Esophagus muscularis mucosa (tissue), 4 donors: ENCODE measurements at places on chromosomes 3 and 15. TPM values are rescaled to one million over a fixed set of nuclear protein-coding genes. Genes with fewer than 3 reads are reported as not detected.

GRCh38 chr3:195208183-195208582 is 62.8 kb downstream of the XXYLT1 start:
- no peak for DNase-seq

GRCh38 chr3:114884213-114884923 is 262.7 kb downstream of the ZBTB20 start:
- no peak for DNase-seq

DNA sequence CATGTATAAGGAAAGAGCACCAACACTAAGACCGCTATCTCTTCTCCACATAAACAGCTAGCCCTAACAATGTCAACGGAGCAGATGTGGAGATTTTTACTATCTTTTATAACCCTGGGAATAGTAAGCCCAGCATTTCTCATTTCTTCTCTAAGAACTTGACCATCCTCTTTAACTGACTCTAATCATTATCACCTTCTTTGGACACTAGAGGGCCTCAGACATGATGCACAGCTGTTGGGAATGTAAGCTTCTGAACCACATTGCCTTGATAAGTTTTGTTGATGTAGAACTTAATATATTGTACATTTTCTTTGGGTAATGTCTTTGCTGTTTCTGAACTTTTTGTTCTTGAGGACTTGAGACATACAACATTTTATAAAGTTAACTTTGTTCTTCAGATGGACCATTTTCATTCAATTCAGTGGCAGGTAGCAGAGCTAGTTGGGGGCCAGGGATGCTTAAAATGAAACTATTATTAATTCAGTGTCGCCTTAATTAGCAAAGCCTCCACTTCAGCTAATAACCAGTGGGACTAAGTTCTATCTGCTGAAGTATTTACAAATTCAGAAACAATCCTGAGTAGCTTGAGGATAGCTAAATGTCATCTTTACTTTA is 9.6 kb upstream of the TAGLN3 start:
- DNase-seq, result no peak

DNA sequence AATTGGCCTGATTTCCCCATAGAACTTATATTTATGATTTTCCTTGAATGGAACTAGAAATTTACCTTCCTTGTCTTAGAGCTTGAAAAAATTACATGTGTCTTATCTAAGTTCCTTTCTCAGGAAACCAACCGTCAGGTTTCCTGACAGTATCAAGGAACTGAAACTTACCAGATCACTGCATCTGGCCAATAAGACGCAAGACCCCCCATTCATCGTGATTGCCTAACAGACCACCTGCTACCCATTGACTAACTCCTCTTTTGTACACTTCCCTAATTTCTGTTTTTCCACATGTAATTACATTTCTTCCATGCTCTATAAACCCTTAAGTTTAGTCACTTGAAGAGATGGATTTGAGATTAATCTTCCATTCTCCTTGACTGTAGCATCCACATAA is 517.2 kb upstream of the CBLB start:
- no peak for DNase-seq

The RPP25 gene
- total RNA-seq, result 6.8 TPM

The TRPM1 gene
- total RNA-seq, result not detected

The SLC2A2 gene
- not detected for total RNA-seq
